NCI-H524 treated with DMSO at 0.1 percent for 48 hours (cell line): ENCODE measurements at places on chromosomes 4 and X.

DNA sequence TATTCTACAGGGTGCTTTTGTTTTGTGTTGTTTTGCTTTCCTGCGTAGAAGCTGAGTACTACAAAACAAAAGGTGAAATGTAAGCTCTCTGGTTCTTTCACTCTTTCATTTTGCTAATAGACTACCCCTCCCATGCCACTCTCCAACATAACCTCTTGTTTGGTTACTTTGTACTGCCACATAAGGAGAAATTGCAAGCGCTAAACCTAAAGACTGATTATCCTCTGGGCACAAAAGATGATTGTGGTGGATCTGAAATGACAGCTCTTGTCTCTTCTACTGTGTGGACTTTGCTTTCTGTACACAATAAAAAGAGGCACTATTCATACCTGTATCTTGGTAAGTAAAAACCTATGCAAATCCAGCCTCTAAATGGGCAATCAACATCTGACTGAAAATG, 5.3 kb downstream of the MBNL3 start:
- no peak for DNase-seq

DNA sequence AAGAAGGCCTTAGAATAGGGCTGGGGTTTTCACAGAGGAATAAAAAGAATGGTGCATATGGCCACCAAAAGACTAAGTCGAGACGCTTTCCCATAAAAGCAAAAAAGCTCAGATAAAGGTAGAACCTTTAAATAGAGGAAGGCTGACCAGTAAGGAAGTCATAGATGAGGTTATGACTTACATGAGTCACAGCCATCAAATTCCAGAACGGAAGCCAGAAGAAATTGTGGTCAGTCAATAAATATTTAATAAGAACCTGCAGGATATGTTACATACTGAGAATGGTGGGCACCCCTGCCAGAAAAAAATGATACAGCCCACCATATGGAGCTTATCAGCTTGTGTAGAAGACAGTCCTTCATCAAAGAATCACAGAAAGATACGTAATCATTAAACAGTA, 120.1 kb downstream of the MANBA start:
- DNase-seq = no peak

DNA sequence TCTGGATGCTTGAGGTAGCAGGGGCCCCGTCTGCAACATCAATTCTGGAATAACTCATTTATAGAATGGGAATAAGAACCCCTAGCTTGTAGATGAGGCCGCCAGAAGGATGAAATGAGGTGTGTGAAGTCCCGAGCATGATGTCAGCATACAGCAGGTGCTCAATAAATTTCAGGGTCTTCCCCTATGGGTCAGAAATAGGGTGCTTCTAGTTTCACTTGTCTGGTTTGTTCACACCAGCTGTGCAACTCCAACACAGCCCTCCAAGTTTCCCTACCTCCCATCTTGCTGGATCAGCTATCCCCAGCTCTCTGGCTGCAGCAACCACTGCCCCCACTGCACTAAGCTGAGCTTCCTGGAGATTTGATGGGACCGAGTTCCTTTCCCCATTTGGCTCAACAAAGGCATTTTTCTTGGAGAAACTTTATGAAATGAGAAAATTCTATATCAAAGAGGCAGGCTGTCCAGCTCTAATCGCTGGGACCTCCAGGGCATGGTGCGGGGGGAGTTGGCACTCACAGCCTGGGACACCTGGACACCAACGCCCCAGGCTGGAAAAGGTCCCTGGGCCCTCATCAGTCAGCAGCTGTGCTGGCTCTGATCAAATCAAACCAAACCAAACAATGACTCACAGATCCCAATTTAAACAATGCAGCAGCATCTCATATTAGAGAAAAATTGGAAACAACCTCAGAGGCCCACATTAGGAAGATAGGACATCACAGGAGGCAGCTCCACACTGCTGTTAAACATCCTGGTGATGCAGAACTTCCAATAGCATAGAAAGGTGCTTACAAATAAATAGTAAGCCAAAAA, 13.3 kb downstream of the SLC2A9 start:
- DNase-seq = no peak

DNA sequence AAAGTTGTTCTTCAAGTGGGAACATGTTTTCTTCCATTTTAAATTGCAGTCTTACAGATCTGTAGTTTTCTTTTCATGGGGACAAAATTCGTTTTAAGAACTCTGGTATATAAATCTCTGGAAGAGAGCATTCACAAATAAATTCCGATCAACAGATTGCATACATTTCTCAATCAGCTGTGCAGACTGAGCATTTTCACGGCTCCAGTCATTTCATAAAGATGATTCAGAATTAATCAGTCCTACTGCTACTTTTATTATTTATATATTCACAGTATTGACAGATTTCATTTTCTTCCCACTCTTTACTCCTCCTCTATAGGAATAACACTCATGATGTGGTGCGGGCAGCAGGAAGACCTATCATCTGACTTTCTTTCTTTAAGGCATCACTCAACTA, 534.9 kb upstream of the FTHL17 start:
- DNase-seq = no peak

DNA sequence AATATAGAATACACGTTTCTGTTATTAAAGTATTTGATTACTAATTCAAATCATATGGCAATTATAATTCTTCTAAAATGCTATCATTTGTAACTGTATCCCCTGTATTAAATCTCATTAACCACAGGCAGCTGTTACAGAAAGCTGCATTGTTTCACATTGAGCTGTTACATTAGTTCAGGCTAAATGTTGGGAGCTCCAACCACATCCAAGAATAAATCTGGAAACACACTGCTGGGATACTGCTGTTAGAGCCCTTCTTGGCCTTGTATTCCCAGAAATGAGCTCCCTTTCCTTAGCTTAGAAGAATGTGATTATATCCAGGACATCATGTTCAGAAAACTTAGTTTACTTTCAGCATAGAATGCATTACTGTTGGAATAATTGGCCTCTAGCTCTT, 48.2 kb downstream of the GUCY1B1 start:
- no peak for DNase-seq

DNA sequence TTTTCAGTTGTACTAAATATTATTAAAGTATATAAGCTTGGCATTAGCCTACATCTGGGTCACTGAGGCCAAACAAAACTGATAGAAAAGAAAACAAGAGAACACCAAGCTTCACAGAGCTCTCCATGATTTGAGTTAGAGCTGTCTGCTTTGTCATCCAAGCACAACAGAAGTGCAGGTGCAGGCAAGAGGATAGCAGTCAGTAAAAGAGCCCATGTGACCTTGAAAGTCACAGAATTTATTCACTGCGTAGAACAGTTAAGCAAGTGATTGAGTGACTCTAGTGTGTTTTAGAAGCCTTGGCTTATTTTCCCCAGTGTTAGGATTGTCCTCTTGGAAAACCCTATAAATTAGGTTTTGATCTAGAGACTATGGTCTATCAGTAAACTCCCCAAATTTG, 49.4 kb upstream of the PRDM5 start:
- no peak for DNase-seq

- no peak for DNase-seq
These were observed 90.7 kb upstream of the GPC3 start for GRCh38 chrX:134075894-134076718.

DNA sequence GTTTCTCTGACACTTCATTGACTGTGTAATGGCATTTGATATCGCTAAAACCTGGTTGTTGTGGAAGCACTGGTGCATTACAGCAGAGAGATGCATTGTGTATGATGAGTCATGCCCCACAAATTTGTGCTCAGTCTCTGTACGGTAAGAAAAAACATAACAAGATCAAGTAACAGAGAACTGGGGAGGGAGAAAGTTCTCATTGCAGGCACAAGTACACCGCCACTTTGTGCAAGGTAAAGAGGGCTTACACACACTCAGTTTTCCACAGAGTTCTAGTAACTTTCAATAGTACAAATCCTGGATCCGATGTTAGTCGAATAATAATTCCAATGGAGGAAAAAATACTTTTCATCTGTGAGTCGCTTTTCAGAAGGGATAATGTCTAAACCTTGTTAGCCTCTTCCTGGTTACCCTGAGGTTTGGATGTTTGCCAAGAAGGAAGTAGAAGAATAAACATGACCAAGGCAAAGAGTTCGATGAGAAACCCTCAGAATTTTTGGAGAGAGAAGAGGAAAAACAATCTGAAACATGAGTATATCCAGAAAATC, 512.5 kb upstream of the SLIT2 start:
- DNase-seq = no peak

DNA sequence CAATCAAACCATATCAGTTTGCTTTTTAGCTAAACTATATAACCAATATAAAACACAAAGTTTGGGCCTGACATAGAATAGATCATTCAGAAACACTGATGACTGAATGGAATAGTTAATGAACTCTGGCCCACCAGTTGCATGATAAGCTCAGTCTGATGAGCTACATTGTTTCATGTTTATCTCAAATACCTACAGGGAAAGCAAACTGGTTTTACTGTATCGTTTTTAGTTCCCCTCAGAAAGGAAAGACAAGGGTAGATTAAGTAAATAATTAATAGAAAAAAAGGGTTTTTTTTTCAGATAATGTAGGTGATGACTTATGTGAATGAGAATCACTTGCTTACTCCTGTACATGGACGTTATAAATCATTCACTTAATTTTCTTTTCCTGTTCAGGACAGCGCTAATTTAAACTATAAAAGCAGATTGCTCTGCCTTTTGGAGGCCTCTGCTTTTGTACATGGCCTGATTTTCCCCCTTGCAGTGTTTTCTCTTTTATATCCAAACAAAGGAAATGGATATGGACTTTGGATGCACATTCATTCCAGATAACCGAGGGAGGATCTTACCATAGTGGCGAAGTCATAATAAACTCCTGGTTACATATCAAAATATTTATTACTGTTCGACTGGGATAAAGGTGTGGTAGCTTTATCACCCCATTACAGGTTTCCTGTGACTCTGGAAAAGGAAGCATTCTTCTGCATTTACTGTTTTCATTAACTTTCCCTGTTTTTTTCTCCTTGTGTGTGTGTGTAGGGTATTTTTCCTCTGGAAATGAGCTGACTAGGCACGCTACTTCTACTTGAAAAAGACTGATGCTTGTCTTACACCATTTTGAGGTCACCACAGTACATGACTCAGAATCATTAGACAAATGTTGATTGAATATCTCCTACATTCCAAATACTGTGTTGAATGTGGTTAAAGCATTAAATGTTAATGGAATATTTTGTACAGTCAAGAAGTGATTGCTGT, 373.1 kb upstream of the HS3ST1 start:
- DNase-seq = no peak

GRCh38 chr4:121829511-121829910, 5.8 kb upstream of the CCNA2 start:
- no peak for DNase-seq

GRCh38 chrX:47776292-47777006, 60.3 kb upstream of the ZNF81 start:
- DNase-seq = no peak

DNA sequence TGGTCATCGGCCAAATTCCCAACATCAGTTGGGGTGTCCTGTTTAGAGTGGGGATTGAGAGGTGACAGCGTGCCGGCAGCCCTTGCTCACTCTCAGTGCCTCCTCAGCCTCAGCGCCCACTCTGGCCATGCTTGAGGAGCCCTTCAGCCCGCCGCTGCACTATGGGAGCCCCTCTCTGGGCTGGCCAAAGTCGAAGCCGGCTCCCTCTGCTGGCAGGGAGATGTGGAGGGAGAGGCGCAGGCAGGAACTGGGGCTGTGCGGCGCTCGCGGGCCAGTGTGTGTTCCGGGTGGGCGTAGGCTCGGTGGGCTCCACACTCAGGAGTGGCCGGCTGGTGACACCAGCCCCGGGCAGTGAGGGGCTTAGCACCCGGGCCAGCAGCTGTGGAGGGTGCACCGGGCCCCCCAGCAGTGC, 7.1 kb upstream of the CENPU start:
- no peak for DNase-seq

- DNase-seq = no peak
These were observed 494 bp downstream of the SPOCK3 start for GRCh38 chr4:167233685-167234315.

GRCh38 chrX:24153178-24153795, 3.8 kb downstream of the ZFX start:
- DNase-seq = no peak

GRCh38 chr4:162116095-162116779, 47.6 kb downstream of the FSTL5 start:
- DNase-seq = no peak

DNA sequence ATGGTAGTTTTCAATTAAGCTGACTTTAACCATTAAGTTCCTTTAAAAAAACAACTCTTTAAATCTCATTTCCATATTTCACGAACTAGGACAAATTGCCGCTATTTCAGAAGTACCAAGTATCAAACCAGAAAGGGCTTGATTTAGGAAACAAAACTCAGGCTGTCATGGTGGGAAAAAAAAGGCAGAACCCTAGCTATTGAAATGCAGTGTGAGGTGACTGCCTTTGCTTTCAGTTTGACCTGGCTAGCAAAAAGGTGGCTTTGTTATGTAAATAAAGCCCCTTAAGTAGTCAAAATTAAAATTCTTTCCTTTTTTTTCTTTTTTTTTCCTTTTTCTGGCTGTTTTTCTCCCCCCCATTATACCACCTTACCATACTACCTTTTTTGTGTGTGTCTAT, 40.6 kb upstream of the CYP2U1 start:
- DNase-seq = no peak

- DNase-seq = no peak
These were observed 74.7 kb downstream of the PPARGC1A start for GRCh38 chr4:23814996-23815660.

DNA sequence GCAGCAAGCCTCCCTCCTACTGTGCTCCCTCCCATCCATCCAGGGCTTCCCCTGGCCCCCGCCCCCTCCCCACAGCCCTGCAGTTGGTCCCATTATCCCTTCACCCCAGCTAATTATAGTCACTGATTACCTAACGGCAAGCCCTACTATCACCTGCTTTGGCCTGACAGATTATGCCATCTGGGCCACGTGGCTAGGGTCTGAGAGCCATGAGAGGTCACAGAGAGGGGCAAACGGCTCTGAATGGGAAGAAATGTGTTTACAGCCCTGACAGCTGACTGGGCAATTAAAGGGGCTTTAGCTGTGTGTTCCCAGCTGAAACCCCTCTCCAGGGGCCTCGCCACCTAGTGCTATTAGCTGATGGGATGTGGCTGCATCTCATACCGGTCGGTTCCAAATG, 134.4 kb upstream of the CPEB2 start:
- peak; percentile 28 for DNase-seq

GRCh38 chrX:43656005-43656494, at the start of gene MAOA:
Gene MAOA (plus strand): TSS chrX:43656299. CDS start chrX:43656342, 43 bp downstream.
- peak; percentile 46 for DNase-seq

DNA sequence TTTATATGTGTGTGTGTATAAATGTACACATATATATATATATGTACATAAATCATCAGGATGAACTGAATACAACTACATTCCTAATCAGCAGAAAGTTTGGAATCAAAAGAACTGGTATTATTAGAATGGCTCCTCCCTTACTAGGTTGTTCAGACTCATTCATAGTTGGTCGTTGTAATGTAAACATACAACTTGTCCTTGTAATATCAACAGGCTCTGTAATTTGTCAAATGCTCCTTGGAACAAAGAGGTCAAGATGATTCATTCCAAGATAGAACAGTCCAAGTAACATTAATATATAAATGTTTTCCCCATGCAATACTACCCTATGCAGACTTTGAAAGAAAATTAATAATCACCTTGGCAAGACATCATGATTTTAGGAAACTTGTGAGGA, 351.4 kb upstream of the SMIM31 start:
- no peak for DNase-seq
